Suppressor macrophage treated with lipopolysaccharide for 1 hour (primary cell): ENCODE measurements at places on chromosomes 12 and 14.

DNA sequence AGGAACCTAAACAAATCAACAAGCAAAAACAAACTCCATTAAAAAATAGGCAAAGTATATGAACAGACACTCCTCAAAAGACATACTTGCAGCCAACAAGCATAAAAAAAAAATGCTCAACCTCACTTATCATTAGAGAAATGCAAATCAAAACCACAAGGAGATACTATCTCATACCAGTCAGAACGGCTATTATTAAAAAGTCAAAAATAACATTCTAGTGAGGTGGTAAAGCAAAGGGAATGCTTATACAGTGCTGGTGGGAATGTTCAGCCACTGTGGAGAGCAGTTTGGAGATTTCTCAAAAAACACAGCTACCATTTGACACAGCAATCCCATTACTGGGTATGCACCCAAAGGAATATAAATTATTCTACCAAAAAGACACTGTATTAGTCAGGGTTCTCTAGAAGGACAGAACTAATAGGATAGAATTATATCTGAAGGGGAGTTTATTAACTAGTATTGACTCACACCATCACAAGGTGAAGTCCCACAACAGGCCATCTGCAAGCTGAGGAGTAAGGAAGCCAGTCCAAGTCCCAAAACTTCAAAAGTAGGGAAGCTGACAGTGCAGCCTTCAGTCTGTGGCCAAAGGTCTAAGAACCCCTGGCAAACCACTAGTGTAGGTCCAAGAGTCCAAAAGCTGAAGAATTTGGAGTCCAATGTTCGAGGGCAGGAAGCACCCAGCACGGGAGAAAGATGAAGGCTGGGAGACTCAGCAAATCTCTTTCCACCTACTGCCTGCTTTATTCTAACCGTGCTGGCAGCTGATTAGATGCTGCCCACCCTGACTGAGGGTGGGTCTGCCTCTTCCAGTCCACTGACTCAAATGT is 101.6 kb upstream of the KRAS start:
- no peak for DNase-seq

- peak; percentile 86 for DNase-seq
Observed at GRCh38 chr12:103840876-103841689, at the start of gene NT5DC3. Gene NT5DC3, minus strand, starts transcription at chr12:103841234. Its CDS starts 78 bp downstream, at chr12:103841156.

GRCh38 chr14:69688299-69688649 is 76.9 kb downstream of the SUSD6 start:
- DNase-seq, result no peak

DNA sequence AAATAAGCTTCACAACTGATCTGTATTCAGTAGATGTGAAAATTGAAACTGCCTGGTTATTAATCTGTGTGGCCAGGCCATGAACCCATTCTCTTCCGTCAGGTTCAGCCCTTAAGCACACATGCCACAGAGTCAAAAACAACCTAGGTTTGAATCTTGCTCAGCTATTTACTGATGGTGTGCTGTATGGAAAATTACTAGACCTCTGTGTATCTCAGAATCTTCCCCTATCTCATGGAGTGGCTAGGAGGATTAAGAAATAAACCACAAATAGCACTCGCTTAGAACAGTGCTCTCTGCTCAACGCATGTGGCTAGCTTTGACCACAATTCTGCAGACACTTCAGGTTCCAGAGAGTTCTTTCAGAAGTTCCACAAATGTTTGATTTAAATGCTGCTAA is 240.7 kb upstream of the PLEKHG7 start:
- DNase-seq, result peak; percentile 30

GRCh38 chr14:90983560-90983959 is 76.9 kb downstream of the RPS6KA5 start:
- DNase-seq, result no peak
